Adrenal gland (tissue), 19 donors: ENCODE measurements at places on chromosomes 4 and X. TPM values are rescaled to one million over a fixed set of nuclear protein-coding genes. Genes with fewer than 3 reads are reported as not detected.

DNA sequence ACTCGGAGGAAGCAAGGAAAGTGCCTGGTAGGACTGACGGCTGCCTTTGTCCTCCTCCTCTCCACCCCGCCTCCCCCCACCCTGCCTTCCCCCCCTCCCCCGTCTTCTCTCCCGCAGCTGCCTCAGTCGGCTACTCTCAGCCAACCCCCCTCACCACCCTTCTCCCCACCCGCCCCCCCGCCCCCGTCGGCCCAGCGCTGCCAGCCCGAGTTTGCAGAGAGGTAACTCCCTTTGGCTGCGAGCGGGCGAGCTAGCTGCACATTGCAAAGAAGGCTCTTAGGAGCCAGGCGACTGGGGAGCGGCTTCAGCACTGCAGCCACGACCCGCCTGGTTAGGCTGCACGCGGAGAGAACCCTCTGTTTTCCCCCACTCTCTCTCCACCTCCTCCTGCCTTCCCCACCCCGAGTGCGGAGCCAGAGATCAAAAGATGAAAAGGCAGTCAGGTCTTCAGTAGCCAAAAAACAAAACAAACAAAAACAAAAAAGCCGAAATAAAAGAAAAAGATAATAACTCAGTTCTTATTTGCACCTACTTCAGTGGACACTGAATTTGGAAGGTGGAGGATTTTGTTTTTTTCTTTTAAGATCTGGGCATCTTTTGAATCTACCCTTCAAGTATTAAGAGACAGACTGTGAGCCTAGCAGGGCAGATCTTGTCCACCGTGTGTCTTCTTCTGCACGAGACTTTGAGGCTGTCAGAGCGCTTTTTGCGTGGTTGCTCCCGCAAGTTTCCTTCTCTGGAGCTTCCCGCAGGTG, 637 bp downstream of the AR start:
- no peak overlapping the region for H3K27ac ChIP-seq
- H3K4me3 ChIP-seq = peak overlapping the region; percentile 9
- H3K4me1 ChIP-seq = no peaks in the 10 kb centered on the region
- no peaks in the 10 kb centered on the region for H3K36me3 ChIP-seq
- H3K27me3 ChIP-seq = peaks cover 38% of the 10 kb centered on the region

GRCh38 chr4:143667461-143667860, 33.0 kb downstream of the FREM3 start:
- H3K4me3 ChIP-seq = no peak overlapping the region
- DNase-seq = peak; percentile 70
- H3K4me1 ChIP-seq = peaks cover 11% of the 10 kb centered on the region
- no peaks in the 10 kb centered on the region for H3K27me3 ChIP-seq
- no peaks in the 10 kb centered on the region for H3K36me3 ChIP-seq

- H3K27me3 ChIP-seq = no peaks in the 10 kb centered on the region
- no peak overlapping the region for H3K27ac ChIP-seq
Observed at GRCh38 chr4:43345323-43345925, 452.9 kb downstream of the GRXCR1 start.

DNA sequence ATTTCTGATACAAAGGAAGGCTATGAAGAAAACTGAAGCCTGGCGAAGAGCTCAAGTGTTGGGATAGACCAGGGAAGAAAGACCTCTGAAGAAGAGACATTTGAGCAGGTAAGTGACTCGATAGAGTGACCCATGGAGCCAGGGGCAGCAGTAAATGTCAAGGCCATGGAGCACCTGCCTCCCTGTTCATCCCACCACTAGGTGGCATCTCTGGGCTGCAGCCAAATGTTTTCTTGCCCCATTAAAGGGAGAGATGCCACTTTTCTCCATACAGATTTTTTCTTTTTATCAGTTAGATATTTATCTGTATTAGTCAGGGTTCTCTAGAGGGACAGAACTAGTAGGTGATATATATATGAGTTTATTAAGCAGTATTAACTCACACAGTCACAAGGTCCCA, 4.9 kb upstream of the ZNF81 start:
- H3K4me1 ChIP-seq = no peaks in the 10 kb centered on the region
- H3K27me3 ChIP-seq = peaks cover 9% of the 10 kb centered on the region
- no peak overlapping the region for H3K27ac ChIP-seq
- peak; percentile 30 for DNase-seq
- H3K4me3 ChIP-seq = no peak overlapping the region

GRCh38 chr4:94531991-94532789, 80.4 kb downstream of the PDLIM5 start:
- no peak overlapping the region for H3K27ac ChIP-seq
- H3K4me3 ChIP-seq = no peak overlapping the region
- H3K27me3 ChIP-seq = no peaks in the 10 kb centered on the region
- no peaks in the 10 kb centered on the region for H3K4me1 ChIP-seq
- no peaks in the 10 kb centered on the region for H3K36me3 ChIP-seq

GRCh38 chr4:45131020-45131419, 404.7 kb upstream of the GNPDA2 start:
- H3K4me3 ChIP-seq = no peak overlapping the region
- H3K4me1 ChIP-seq = no peaks in the 10 kb centered on the region
- H3K36me3 ChIP-seq = no peaks in the 10 kb centered on the region
- H3K27me3 ChIP-seq = no peaks in the 10 kb centered on the region

GRCh38 chr4:25862411-25863346, at the start of gene SEL1L3:
TSS of gene SEL1L3 (minus strand) at chr4:25862988. CDS start at chr4:25862836, 152 bp downstream.
- no peaks in the 10 kb centered on the region for H3K27me3 ChIP-seq
- peak within 1 kb of the TSS; percentile 26 for H3K27ac ChIP-seq
- H3K4me1 ChIP-seq = peaks cover 35% of the 10 kb centered on the region
- DNase-seq = no peak

- H3K27ac ChIP-seq = no peak overlapping the region
- no peaks in the 10 kb centered on the region for H3K27me3 ChIP-seq
- H3K4me3 ChIP-seq = no peak overlapping the region
- H3K36me3 ChIP-seq = no peaks in the 10 kb centered on the region
- no peaks in the 10 kb centered on the region for H3K4me1 ChIP-seq
- DNase-seq = no peak
Observed at GRCh38 chr4:101806914-101807313, 16.4 kb downstream of the BANK1 start.

GRCh38 chr4:159981469-159981856, 878.6 kb downstream of the RAPGEF2 start:
- no peak for DNase-seq
- H3K27me3 ChIP-seq = no peaks in the 10 kb centered on the region
- no peak overlapping the region for H3K4me3 ChIP-seq
- no peaks in the 10 kb centered on the region for H3K4me1 ChIP-seq

- H3K4me1 ChIP-seq = no peaks in the 10 kb centered on the region
- no peak overlapping the region for H3K27ac ChIP-seq
- H3K36me3 ChIP-seq = no peaks in the 10 kb centered on the region
- no peak for DNase-seq
- H3K4me3 ChIP-seq = no peak overlapping the region
Observed at GRCh38 chrX:70755850-70756249, 152.7 kb downstream of the TEX11 start.

DNA sequence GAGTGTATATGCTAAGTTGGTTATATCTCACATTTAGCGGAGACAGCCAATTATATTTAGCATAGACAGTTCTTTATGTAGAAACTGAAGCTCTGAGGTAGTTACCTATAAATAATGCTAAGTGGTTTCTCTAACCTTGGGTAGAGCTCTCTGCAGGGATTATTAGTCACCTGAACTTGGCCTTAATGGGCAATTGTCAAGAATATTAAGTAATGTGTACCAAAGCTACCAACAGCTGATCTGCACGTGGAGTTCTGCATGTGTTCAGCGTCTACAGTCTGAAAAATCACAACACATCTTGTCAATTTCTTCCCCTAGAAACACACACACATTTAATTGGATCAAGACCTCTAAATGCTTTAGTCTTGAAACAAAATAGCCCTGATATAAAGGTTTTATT, 740.6 kb upstream of the FAM241A start:
- H3K27ac ChIP-seq = no peak overlapping the region
- H3K27me3 ChIP-seq = no peaks in the 10 kb centered on the region
- no peak overlapping the region for H3K4me3 ChIP-seq
- no peak for DNase-seq
- no peaks in the 10 kb centered on the region for H3K36me3 ChIP-seq

DNA sequence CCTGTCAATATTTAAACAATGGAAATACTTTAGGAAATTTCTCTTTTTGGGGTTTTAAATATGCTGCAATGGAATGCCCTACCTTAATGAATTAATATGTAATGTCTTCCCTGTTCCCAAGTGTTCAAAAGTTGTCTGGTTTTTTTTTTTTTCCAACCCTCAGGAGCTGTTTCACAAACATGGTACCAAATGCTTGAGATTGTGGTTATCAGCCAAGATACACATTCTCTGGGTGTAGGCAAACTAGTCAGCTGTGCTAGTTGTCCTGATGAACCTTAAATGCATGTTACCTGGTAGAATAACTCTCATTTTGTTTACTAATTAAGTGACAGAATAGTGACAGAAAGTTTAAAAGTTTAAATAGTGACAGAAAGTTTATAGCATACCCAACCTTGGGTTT, 50.7 kb downstream of the FHL1 start:
- DNase-seq = no peak
- no peaks in the 10 kb centered on the region for H3K27me3 ChIP-seq
- no peak overlapping the region for H3K27ac ChIP-seq
- no peaks in the 10 kb centered on the region for H3K4me1 ChIP-seq
- no peaks in the 10 kb centered on the region for H3K36me3 ChIP-seq

DNA sequence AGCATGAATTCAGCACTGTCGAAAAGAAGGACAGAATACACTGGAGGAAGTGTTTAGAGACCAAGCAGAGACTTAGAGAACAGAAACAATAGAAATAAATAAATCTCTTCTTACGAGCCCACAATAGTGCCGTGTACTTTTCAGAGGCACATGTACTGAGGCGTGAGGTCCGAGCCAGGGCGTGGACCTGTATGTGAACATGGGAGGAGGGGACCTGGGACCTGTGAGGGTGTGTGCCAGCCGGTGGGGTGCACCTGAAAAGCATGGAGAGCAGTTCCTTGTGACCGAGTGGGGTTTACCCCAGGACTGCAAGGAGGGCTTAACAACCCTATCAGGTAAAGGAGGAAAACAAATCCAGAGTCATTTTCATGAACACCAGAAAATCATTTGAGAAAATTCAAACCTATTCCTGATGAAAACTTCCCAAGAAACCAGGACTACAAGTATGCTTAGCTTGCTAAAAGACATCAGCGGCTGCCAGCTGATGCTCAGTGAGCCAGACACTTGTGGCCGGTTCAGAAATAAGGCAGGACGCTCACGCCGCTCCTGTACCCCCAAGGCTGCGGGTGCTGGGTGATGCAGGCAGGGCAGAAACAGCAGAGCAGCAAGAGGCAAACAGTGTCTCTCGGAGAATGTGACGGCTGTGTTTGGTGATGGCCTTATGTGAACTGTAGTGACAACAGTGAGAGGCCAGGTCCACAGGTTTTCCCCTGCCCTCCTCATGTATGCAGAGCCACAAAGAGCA, 37.1 kb downstream of the NELFA start:
- H3K36me3 ChIP-seq = no peaks in the 10 kb centered on the region
- no peak for DNase-seq
- H3K27ac ChIP-seq = no peak overlapping the region
- no peaks in the 10 kb centered on the region for H3K4me1 ChIP-seq
- no peak overlapping the region for H3K4me3 ChIP-seq

DNA sequence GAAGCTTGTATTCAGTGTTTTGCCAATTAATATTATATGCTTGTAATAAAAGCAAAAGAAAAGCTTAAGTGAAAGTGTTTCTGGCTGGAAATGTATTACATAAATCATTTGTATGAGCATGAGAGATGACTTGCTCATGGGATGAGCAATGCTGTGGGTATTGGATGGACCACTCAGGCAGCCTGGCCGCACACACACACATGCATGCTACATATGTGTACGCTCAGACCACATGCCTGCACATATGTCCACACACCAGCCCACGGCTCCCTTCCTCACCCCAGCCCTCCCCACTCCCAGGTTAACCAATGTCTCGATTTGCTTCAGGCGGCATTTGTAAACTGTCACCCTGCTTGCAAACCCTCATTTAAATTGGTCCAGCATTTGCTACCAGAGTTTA, 55.9 kb downstream of the CPLX1 start:
- H3K4me1 ChIP-seq = peaks cover 27% of the 10 kb centered on the region
- no peaks in the 10 kb centered on the region for H3K36me3 ChIP-seq
- no peak for DNase-seq
- no peak overlapping the region for H3K4me3 ChIP-seq
- no peaks in the 10 kb centered on the region for H3K27me3 ChIP-seq
- no peak overlapping the region for H3K27ac ChIP-seq

DNA sequence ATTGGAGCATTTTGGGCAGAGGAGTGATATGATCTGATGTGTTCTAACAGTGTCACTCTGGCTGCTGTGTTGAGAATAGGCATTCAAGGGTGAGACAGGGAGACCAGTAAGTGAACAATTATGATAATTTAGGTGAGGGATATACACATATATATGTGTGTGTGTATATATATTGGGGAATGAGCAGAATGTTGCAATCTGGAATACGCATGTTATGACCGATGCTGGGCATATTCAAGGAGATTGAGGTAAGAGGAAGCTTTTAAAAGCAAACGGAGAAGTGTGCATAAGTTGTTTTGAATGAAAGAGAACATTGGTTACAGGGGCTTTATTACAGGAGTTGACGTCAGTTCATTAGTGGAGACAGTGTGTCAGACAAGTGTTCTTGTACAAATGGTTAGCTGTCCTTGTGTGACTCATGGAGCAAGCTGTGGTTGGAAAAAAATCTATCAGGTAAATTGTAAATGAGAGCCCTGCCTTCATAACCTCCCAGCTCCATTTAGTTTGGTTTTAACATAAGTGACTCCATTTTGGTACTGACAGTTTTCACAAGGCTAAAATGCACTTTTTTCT, 442.5 kb upstream of the LCORL start:
- H3K4me3 ChIP-seq = no peak overlapping the region
- H3K27ac ChIP-seq = no peak overlapping the region
- H3K27me3 ChIP-seq = no peaks in the 10 kb centered on the region
- no peaks in the 10 kb centered on the region for H3K36me3 ChIP-seq

DNA sequence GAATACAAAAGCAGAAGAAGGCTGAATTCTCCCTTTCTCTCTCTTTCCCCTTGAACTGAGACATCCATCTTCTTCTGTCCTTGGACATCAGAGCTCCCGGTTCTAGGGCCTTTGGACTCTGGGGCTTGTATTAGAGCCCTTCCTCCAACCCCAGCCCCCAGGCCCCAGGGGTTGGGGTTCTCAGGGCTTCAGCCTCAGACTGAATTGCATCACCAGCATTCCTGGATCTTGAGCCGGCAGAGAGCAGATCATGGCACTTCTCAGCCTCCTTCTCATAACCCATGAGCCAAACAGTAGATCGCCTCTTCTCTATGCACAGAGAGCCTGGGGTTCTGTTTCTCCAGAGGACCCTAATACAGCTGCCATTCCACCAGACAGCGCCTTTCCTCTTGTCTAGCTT, 25.3 kb upstream of the CLDN24 start:
- H3K27ac ChIP-seq = no peak overlapping the region
- H3K36me3 ChIP-seq = no peaks in the 10 kb centered on the region
- peaks cover 7% of the 10 kb centered on the region for H3K4me1 ChIP-seq
- H3K27me3 ChIP-seq = peaks cover 59% of the 10 kb centered on the region

The NXF2B gene
- total RNA-seq = not detected

The NPNT gene
- total RNA-seq = 61.1 TPM

The FRAS1 gene
- 2.1 TPM for total RNA-seq

The NEUROG2 gene
- not detected for total RNA-seq

The PKD2 gene
- 35.2 TPM for total RNA-seq

The BEX2 gene
- 45.5 TPM for total RNA-seq

The MAGEB17 gene
- total RNA-seq = not detected

The LNX1 gene
- total RNA-seq = 3.3 TPM
